ENCODE measurements at places on chromosomes 4 and X.

- no peak for DNase-seq
Measured at GRCh38 chr4:110155654-110156053, 42.8 kb downstream of the ELOVL6 start.

GRCh38 chr4:152399246-152399645 is 136.6 kb downstream of the FBXW7 start:
- no peak for DNase-seq

- no peak for DNase-seq
Measured at GRCh38 chr4:5082376-5082775, 31.1 kb downstream of the STK32B start.

DNA sequence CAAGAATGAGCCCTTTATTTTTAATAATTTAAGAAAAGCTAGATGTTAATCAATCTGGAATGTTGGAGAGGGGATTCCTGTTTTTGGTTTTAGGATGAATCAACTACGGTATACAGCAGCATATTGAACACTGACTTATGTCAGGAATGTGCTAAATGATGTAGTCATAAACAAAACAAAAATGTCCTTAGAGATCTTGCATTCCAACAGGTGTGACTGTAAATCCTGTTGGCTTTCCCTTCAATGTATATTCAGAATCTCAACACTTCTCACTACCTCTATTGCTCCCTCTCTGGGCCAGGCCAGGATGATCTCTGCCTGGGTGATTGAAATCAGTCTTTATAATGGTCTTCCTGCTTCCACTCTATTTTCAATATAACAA is 37.8 kb upstream of the BDH2 start:
- DNase-seq: peak; percentile 25

DNA sequence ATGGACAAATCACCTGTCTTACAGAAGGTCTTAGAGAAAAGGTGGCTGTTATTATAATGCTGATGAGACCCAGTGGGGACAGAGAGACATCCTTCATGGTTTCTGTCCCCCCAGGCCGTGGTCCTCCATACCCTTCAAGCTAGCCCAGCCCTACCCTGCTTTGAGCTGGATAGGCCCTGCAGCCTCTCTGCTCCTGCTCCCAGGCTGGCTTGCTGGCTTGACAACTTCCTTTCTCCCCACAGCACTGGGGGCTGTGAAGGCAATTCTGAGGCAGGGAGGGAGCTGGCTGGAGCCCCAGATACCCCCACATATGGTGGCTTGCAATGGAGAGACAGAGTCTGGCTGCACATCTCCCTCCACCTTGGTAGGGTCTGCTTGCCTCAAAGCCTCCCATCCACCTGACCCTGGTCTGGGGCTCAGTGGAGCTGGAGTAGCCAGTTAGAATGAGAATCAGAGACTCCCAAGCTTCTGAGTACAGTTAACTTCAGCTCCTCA is 118.2 kb downstream of the PJA1 start:
- DNase-seq: no peak

Measured in astrocyte of the hippocampus (primary cell).